ENCODE measurements at places on chromosomes 12 and 14.

- DNase-seq = no peak
These were observed 27.6 kb downstream of the FOXN4 start for GRCh38 chr12:109281452-109281851.

GRCh38 chr14:23623962-23624361, 12.2 kb upstream of the DHRS2 start:
- DNase-seq = no peak

DNA sequence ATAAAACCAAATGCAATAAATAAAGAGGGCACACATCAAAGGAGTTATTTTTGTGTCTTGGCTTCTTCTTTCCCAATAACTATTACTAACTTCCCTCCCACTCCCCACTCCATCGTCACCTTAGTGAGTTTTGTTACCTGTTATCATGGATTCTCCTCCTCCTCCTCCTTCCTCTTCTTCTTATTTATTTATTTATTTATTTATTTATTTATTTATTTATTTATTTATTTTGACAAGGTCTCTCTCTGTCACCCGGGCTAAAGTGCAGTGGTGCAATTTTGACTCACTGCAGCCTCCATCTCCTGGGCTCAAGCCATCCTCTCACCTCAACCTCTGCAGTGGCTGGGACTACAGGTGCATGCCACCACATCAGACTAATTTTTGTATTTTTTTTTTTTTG, 26.4 kb downstream of the WIF1 start:
- DNase-seq = no peak

GRCh38 chr12:104928036-104928745, 29.9 kb downstream of the SLC41A2 start:
- no peak for DNase-seq

- DNase-seq = no peak
These were observed 134.6 kb downstream of the ESR2 start for GRCh38 chr14:64159588-64159987.

- DNase-seq = no peak
These were observed 314.5 kb upstream of the LMO3 start for GRCh38 chr12:16920451-16920850.

- DNase-seq = no peak
These were observed 140.3 kb downstream of the NEDD1 start for GRCh38 chr12:97047361-97047760.

DNA sequence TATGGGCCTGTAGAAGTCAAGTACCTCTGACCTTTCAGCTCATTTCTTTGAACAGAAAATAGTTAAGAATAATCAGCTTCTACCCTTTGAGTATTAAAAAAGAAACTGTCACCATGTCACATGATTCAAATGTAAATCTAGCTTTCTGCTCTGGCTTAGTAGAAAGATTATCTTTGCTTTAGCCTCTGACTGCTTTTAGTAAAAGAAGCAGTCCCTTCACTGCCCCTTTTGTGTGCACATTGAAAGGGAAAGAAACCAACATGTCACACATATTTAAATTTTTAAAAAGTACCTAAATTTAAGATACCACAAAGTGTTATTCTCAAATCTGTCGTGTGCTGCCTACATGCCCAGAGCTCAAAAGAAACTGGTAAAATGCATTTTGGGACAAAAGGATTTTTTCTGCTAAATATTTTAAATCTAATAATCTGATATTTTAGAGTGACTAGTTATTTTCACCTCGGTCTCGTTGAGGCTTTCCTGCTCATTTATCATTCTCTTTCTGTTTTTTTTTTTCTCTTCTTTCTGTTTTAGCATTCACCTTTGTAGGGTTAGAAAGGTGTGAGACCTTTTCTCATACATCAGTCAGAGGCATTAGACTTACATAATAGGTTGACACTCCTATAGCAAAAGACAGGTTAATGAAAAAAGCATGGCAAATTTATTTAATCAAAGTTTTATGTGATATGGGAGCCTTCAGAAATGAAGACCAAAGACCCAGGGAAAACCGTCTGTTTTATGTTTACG, 41.3 kb downstream of the SLC16A7 start:
- no peak for DNase-seq

DNA sequence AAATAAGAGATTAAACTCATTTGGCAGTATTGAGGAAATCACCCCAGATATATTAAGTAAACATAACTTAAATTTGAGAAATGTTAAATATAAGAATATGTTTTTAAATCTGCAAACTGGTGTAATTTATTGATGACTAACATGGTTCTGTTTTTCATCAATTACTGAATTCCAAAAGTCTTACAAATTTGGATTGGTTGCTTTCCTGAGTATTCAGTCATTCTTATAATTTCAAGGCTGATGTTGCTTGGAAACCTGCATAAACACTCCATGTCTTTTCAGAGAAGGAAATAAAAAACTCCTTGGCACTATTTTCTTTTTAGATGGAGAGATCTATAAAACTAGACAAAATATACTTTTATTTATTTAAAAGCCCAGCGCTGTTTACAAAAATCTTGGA, 71.7 kb downstream of the NOVA1 start:
- no peak for DNase-seq

- DNase-seq = peak; percentile 49
These were observed 197.2 kb upstream of the NUDT4 start for GRCh38 chr12:93180566-93180965.

DNA sequence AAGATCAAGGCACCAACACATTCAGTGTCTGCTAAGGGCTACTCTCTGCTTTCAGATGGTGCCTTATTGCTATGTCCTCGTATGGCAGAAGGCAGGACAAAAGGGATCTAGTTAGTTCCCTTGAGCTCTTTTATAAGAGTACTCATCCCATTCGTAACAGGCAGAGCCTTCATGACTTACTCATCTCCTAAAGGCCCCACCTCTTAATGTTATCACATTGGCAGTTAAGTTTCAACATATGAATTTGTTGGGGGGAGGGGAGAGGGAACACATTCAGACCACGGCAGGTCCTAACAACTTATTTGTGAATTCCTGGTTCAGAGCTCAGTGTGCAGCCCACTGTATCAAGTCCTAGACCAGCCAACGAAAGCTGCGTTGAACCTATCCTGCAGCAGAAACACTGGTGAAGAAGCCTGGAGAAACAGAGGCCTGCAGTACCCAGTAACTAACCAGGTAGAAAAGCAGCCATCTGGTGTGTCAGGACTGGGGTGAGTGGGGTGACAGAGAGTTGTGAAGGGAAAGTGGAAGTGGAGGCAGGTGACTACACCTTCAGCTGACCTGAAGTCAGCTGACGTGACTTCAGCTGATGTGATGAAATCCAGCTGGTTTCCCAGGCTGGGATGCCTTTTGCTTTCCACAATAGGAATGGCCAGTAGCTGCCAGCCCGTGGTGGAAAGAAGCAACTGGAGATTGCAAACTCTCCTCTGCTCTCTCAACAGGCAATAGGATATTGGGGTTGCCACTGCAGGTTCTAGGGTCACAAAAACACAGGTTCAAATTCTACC, 101.6 kb upstream of the PLXNC1 start:
- peak; percentile 20 for DNase-seq

DNA sequence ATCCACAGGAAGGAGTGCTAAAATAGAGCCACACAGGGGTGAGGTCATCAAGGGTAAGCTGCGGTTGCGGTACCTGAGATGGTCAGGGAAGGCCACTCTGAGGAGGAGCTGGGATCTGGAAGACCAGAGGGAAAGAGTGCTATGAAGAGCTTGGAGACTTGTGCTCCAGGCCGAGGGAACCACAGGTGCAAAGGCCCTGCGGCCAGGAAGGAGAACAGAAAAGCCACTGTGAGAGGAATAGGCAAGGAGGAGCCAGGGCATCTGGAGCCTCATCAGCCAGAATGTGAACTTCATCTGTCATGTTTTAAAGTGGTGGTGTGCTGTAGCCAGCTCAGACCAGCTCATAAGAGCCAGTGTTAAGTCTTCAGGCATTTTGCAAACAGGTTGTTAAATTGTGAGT, 5.5 kb upstream of the CCDC197 start:
- DNase-seq = no peak

- peak; percentile 45 for DNase-seq
These were observed 645.1 kb downstream of the SLC16A7 start for GRCh38 chr12:60240891-60241290.

- peak; percentile 14 for DNase-seq
These were observed 448.1 kb downstream of the BCAT1 start for GRCh38 chr12:24500831-24501230.

GRCh38 chr14:90883782-90884181, 67.6 kb upstream of the TTC7B start:
- peak; percentile 33 for DNase-seq

DNA sequence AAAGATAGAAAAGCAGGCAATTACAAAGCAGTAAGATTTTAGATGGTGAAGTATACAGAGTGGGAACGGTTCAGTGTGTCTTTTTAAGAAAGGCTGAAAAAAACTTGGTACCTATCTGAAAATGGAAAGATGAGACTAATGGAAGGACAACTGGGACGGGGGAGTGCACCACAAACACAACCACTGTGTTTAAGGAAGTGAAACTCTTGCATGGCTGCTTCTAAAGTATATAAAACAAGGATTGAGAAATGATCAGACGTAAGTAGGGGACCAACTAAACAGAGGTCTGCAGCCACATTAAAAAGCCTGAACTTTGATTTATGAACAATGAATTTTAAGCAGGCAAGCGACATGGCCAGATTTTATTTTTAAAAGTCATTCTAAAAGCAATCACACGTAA, 328.6 kb downstream of the MDGA2 start:
- DNase-seq = no peak

DNA sequence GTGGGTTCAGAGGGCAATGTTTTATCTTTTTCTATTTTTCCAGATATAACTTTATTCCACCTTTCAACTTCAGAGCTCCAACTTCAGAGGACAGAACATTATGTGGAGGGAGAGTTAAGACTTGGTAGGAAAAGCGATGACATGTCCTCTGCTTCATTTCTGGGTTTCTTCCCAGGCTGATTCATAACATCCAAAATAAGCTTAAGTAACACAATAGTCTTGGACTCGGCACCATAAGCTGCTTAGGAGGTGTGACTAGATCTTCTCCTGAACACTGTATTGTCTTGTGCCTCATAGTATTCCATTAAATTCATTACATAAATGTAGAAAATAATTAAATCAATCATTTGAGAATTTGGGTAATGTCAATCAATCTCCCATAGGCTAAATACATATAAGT, 95.5 kb upstream of the PDE3A start:
- DNase-seq = peak; percentile 23

GRCh38 chr12:26119391-26119989, 5.3 kb downstream of the BHLHE41 start:
- DNase-seq = peak; percentile 74
